Nephron progenitor cell (in vitro differentiated cells): ENCODE measurements at places on chromosomes 4 and X.

DNA sequence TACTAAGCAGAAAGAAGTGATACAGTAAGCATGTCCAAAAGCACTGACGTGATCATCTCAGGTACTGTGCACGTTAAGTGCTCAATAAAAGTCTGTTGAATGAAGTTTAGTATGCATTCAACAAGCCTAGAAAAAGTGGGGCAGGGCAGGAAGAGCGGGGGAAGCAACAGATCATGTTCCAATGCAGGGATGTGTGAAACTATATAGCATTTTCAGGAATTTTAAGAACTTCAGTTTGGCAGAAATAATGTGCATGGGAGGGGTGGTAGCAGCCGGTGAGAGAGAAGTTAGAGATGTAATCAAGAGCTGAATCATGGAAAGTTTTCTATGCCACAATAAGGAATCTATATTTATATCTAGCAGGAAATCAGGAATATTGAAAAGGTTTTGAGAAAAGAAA lies 19.2 kb upstream of the CCNA2 start:
- H3K4me3 ChIP-seq: no peak overlapping the region
- no peak for DNase-seq
- peaks cover 42% of the 10 kb centered on the region for H3K36me3 ChIP-seq
- H3K4me1 ChIP-seq: peaks cover 4% of the 10 kb centered on the region
- H3K27ac ChIP-seq: no peak overlapping the region
- no peaks in the 10 kb centered on the region for H3K27me3 ChIP-seq

DNA sequence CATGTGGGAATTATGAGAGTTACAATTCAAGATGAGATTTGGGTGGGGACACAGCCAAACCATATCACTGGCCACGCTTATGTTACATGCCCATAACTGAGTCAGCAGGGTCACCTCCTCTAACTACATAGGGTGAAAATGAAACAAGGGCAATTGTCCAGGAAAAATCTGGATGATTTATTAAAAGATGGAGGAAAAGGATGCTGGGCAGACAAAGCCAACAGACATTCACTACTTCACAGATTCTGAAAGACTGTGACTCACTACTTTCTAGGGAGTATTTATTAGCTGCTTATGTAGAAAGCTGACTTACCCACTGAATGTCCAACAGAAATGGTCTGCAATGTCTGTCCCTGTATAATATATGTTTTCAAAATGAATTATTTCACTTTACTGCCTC lies 72.4 kb downstream of the APBB2 start:
- H3K4me1 ChIP-seq: peaks cover 25% of the 10 kb centered on the region
- H3K4me3 ChIP-seq: no peak overlapping the region
- no peak overlapping the region for H3K27ac ChIP-seq
- DNase-seq: no peak

DNA sequence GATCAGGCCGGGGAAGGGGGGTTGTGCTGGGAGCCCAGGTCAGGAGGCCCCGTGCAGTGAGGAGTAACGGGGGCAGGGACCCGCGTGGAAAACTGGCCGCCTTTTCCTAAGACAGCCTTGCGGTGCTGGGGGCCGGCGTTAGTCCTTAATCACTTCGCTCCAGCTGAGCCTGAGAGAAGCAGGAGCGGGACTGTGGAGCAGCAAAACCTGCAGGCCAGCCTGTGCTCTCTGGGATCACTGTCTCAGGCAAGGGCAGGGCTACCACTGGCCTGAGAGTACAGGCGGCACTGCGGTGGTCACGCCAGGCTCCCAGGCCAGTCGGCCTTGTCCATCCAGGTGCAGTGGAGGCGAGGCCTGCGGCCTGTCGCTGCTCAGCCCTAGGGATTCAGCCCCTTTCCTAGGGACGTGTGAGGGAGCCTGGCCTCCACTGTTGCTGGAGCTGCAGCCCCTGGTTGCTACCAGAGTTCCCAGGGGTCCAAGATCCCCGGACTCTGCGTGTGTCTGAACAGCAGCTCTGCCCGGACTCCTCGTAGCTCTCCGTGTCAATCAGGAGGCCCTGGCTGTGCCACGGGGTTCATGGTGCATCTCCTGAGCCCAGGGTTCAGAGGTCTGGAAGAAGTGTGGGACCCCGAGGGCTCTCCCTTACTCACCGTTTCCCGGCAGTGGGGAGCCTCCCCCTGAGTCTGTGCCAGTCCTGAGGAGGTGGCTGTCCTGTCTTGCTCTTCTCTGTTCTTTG lies 2141.7 kb upstream of the TENM3 start:
- DNase-seq: no peak
- H3K27me3 ChIP-seq: no peaks in the 10 kb centered on the region
- H3K4me3 ChIP-seq: no peak overlapping the region
- no peak overlapping the region for H3K27ac ChIP-seq
- H3K4me1 ChIP-seq: peaks cover 18% of the 10 kb centered on the region

DNA sequence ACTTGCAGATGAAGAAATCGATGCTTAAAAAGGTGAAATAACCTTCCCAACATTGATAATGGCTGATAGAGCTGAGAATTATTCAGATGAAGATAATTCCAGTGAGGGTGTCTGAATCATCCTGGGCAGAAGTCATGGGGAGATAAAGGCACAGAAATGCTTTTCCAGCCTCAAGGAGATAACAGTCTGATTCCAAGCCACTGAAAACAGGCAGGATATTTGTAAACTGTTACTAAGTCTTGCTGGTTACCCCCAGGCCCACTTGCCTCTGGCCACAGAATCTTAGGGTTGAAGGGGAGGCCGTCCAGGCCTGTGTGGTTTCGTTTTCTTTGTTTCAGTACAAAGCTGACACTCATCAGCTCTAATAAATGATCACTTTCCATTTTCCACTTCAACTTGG lies 158.5 kb downstream of the SH3KBP1 start:
- H3K4me3 ChIP-seq: no peak overlapping the region
- no peaks in the 10 kb centered on the region for H3K36me3 ChIP-seq
- DNase-seq: no peak

- DNase-seq: no peak
- H3K4me1 ChIP-seq: peaks cover 24% of the 10 kb centered on the region
- H3K27ac ChIP-seq: no peak overlapping the region
- H3K36me3 ChIP-seq: no peaks in the 10 kb centered on the region
- H3K27me3 ChIP-seq: peaks cover 7% of the 10 kb centered on the region
Measured at GRCh38 chr4:185110375-185110823, 32.7 kb upstream of the SLC25A4 start.

DNA sequence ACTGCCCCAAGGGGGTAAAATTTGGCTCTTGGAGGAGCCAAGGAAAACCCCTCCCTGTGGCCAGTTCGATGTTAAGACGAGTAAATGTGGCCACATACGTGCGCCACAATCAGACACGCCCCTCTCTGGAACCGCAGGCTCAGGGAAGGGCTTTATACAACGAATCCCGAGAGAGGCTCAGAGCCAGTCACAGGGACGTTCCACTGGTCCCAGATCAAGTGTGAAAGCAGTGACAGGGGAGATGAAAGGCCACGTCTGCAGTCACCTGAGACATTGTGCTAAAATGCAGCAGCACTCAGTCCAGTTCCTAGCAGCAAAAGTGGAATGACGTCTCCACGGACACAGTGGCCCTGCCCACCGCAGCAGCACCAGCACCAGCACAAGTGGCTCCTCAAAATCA lies 68.0 kb downstream of the ACOX3 start:
- no peaks in the 10 kb centered on the region for H3K36me3 ChIP-seq
- H3K4me1 ChIP-seq: peaks cover 24% of the 10 kb centered on the region
- peak overlapping the region; percentile 91 for H3K27ac ChIP-seq
- no peak overlapping the region for H3K4me3 ChIP-seq

DNA sequence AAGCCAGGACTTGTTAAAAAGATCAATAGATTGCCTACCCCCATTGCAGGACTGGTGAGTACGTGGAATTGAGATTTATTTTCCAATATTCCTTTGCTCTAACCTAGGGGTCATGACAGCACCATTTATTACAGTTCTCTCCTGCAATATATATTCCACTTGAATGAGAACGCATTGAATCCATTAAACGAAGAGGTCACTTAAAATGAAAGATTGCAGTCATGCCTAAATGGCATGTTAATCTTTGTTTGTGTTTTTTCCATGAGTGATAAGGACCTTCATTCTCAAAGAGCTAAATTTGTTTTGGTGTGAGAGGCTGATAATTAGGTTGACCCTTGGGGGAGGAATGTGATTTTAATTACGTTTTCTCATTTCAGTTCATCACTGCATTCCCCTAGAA lies 13.5 kb upstream of the LIMCH1 start:
- H3K27ac ChIP-seq: peak overlapping the region; percentile 14
- DNase-seq: no peak
- peaks cover 37% of the 10 kb centered on the region for H3K4me1 ChIP-seq
- H3K36me3 ChIP-seq: peaks cover 11% of the 10 kb centered on the region
- no peak overlapping the region for H3K4me3 ChIP-seq

- no peaks in the 10 kb centered on the region for H3K4me1 ChIP-seq
- no peaks in the 10 kb centered on the region for H3K36me3 ChIP-seq
- no peak overlapping the region for H3K4me3 ChIP-seq
- no peak overlapping the region for H3K27ac ChIP-seq
- H3K27me3 ChIP-seq: no peaks in the 10 kb centered on the region
- no peak for DNase-seq
Measured at GRCh38 chr4:117996891-117997290, 37.4 kb upstream of the NDST3 start.
